Activated CD8-positive, alpha-beta T cell treated with anti-CD3 and anti-CD28 coated beads, Interleukin-2, amount 10 ng/mL, durations not matched to agents 7 days and 5 days (primary cell): ENCODE measurements at places on chromosomes 4 and X.

DNA sequence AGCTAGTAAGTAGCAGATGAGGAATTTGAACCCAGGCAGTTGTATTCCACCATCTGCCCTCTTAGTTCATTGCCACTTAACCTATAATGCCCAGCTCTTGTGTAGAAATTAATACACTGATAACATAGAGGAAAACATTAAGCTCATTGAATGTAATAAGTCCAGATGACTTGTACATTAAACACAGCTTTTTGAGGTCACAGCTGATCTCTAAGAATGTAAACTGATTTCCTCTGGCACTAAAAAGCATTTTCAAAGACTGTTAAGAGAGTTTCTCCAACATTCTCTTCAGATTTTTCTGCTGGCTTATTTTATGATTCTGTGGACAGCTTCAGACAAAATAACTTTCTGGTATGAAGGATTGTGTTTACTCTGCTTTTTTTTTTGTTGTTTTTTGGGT lies 42.7 kb downstream of the HPRT1 start:
- no peaks in the 10 kb centered on the region for H3K4me1 ChIP-seq
- H3K27ac ChIP-seq, result no peak overlapping the region

GRCh38 chrX:7314425-7314824 lies 166.5 kb upstream of the PUDP start:
- H3K27ac ChIP-seq, result no peak overlapping the region
- H3K4me1 ChIP-seq, result no peaks in the 10 kb centered on the region
- H3K4me3 ChIP-seq, result no peak overlapping the region
- DNase-seq, result no peak
- H3K36me3 ChIP-seq, result no peaks in the 10 kb centered on the region
- H3K27me3 ChIP-seq, result no peaks in the 10 kb centered on the region

DNA sequence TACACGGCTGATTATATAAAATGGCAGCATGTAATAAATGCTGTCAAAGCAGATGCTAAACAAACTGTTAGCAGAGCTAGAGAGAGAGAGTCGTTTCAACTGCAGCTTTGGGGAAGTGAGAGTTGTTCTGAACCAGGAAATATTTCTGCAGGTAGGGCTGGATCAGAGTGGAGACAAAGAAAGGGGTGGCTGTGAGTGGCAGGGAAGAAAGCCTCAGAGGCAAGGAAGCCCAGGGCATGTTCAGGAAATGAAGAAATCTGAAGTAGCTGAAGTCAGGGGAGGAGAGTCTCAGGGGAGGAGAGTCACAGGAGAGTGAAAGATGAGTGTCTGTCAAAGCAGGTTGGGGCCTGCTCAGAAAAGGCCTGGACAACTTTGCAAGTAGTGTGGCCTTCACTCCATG lies 48.4 kb upstream of the RPS6KA3 start:
- no peaks in the 10 kb centered on the region for H3K27me3 ChIP-seq
- peaks cover 8% of the 10 kb centered on the region for H3K4me1 ChIP-seq
- DNase-seq, result no peak
- peak overlapping the region; percentile 76 for H3K27ac ChIP-seq
- no peak overlapping the region for H3K4me3 ChIP-seq

- H3K4me3 ChIP-seq, result no peak overlapping the region
- no peak for DNase-seq
- no peaks in the 10 kb centered on the region for H3K36me3 ChIP-seq
- H3K27ac ChIP-seq, result no peak overlapping the region
- H3K4me1 ChIP-seq, result no peaks in the 10 kb centered on the region
Measured at GRCh38 chr4:109248322-109248900, 54.0 kb downstream of the COL25A1 start.

DNA sequence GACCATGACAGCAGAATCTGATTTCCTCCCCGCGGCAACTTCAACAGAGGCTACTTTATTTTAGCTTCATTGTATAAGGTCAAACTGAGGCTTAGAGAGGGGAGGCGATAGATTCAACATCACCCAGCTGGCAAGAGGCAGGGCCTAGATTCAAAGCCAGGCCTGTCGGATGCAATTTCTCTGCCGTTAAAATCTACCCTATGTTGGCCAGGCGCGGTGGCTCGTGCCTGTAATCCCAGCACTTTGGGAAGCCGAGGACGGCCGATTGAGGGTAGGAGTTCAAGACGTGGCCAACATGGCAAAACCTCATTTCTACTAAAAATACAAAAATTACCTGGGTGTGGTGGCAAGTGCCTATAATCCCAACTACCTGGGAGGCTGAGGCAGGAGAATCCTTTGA lies 182.2 kb downstream of the BCOR start:
- H3K27ac ChIP-seq, result no peak overlapping the region
- H3K4me3 ChIP-seq, result no peak overlapping the region
- peaks cover 6% of the 10 kb centered on the region for H3K27me3 ChIP-seq

DNA sequence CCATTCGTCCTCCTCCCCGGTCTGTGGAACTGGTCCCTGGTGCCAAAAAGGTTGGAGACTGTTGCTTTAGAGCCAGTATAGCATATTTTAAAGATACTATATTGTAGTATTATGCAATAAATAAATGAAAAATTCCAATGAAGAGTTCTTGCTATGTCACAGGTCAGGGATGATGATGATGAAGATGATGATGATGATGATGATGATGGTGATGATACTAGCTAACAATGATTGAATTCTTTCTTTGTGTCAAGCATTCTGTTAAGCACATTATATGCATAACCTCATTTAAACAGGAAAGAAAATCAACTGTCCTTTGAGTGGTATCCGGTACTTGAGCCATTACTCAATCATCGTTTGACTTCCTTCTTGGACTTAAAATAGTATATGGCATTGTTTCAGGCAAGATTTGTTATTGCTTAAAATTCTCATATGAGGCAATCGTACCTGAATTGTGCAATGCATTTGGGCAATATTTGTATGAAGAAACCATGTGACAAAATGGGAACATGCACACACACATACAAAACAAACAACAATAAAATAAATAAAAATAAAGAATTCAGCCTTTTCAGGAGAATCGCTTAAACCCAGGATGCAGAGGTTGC lies 22.8 kb upstream of the TLR2 start:
- no peak overlapping the region for H3K27ac ChIP-seq
- no peak overlapping the region for H3K4me3 ChIP-seq
- no peak for DNase-seq
- peaks cover 8% of the 10 kb centered on the region for H3K4me1 ChIP-seq

DNA sequence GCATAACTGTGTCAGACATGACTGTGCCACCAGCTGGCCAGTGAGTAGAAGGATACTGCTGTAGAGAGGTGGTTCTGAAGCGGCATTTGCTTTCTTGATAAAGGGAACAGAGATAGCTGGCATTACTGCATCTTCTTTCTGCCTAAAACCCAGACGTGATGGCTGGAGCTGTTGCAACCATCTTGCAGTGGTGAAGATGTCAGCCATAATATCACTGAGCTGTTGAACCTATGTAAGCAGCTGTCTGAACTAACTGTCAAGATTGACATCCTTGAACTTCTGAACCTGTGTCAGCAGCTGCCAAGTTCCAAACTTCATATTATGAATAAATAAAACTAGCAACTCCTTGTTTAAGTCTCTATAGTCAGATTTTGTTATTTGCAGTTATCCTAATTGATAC lies 88.9 kb upstream of the LNX1 start:
- no peak overlapping the region for H3K27ac ChIP-seq
- no peak for DNase-seq

DNA sequence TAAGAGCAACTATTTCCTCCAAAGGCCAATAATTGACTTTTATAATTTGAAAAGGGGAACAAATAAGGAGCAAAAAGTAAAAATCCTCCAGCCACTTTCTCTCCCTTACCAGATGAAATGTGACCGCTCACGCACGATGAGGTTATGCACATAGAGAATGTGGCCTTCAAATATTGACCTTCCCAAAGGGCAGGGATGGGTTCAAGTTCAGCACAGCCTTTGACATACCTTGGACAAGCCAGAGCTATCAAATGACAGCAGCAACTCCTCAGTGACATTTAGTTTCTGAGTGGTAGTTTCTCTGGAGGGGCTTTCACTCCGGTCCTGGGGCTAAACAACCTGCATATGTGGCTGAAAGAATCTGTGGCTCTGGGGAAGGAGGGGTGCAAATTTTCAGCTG lies 50.7 kb downstream of the AMOT start:
- H3K4me3 ChIP-seq, result no peak overlapping the region
- DNase-seq, result no peak
- H3K36me3 ChIP-seq, result no peaks in the 10 kb centered on the region

DNA sequence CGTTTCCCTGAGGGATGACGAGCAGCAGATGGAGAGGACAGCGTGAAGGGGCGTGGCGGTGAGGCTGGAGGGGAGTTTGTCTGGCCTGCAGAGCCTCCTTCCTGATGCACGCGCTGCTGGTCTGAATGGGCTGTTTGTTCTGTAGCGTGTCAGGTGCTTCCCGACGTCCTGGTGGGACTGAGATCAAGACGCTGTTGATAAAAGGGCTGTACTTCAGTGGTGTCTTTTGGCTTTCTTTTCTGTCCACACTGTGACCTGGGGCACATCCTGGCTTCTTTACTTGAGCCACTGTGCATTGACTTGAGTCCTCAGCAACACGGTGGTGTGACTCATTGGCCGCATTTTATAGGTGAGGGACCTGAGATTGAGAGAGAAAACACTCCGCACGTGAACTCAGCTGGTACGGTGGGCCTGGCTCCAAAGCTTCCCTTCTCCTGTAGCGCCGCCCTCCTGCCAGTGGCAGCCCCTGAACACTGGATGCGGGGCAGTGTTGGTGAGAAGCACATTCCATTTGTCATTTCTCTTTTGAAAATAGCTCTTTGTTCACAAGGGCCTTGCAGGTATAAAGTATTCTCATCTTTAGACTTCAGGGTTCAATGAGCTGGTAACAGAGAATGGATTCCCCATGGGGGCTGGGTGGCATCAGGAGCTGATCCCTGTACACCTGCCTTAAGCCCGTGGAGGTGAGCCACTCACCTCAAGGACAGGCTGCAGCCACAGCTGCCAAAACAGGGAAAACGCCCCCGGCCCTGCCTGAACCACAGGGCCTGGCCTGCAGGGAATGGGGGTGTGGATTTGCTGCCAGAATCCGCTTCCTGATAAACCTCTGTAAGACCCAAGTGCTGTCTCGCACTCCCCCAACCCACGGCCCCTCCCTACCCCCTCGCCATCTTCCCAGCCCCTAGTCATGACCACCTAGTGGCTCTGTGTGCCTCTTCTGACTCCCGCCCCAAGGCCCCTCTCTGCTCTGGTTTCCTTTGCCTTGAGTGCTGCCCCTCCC lies 29.2 kb downstream of the NSG1 start:
- no peak overlapping the region for H3K27ac ChIP-seq
- H3K36me3 ChIP-seq, result peaks cover 18% of the 10 kb centered on the region

GRCh38 chrX:153502796-153503195 lies 8.0 kb downstream of the BGN start:
- no peak overlapping the region for H3K4me3 ChIP-seq
- no peaks in the 10 kb centered on the region for H3K27me3 ChIP-seq
- no peaks in the 10 kb centered on the region for H3K36me3 ChIP-seq
- no peak overlapping the region for H3K27ac ChIP-seq
- no peak for DNase-seq

DNA sequence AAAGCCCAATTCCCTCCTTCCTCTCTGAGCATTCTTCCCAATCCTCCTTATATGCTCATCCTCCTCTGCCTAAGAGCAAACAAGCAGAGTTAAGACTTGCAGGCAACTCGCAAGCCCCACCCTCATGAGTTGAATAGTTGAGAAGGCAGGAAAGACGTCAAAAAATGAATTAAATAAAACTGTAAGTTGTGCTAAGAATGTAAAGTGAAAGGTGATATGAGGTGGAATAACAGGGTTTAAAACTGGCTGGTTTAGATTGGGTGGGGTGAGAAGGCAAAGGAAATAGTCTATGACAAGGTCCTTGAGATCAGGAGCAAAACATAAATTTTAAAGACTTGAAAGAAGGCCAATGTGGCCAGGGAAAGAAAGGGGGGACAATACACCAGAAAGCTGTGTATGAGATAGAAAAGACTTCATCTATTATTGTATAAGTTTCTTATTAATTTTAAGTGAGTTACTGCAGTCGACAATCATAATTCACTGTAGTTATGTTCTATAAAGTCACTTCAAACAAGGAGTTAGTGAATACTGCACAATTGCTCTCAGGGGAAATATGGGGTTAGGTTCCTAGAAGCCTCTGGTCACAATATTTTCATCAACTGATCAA lies 124.9 kb downstream of the RELL1 start:
- no peaks in the 10 kb centered on the region for H3K27me3 ChIP-seq
- no peak overlapping the region for H3K4me3 ChIP-seq
- no peaks in the 10 kb centered on the region for H3K36me3 ChIP-seq

DNA sequence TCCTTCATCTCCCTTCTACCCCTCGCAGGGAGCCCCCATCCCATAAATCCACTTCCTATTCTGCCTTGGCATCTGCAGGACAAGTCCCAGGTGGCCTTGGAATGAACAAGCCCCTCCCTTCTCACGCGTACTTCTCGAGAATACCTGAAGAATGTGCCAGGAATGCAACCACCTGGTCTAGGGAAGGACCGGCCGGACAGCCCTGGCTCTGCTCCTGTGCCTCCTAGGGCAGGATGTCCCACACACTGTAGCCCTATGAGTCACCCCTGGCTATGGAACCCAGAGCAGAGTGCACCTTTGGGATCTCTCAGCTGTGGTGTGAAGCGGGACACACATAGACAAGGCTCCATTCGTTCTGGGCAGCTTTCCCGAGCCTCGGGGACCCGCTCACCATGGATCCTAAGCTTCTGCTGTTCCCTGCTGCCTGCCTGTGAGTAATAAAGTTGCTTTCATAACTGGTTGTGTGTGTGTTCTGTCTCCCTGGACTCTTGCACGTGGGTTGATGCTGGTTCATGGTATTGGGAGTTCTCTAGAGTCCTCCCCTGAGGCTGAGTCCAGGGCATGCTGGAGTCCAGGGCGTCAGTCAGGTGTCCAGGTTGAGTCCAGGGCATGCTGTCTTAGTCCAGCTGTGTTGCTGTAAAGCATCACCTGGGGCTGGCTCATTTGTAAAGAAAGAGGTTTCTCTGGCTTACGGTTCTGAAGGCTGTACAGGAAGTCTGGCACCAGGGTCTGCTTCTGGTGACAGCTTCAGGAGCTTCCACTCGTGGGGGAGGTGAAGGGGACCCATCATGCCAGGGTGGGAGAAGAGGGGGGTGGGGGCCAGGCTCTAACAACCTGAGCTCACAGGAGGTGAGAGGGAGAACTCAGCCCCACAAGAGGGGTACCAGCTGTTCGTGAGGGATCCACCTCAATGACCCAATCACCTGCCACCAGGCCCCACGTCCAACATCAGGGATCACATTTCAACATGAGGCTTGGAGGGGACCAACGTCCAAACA lies 7.4 kb upstream of the PDE6B start:
- no peak for DNase-seq
- peaks cover 9% of the 10 kb centered on the region for H3K27me3 ChIP-seq
- H3K36me3 ChIP-seq, result no peaks in the 10 kb centered on the region
- H3K27ac ChIP-seq, result no peak overlapping the region

DNA sequence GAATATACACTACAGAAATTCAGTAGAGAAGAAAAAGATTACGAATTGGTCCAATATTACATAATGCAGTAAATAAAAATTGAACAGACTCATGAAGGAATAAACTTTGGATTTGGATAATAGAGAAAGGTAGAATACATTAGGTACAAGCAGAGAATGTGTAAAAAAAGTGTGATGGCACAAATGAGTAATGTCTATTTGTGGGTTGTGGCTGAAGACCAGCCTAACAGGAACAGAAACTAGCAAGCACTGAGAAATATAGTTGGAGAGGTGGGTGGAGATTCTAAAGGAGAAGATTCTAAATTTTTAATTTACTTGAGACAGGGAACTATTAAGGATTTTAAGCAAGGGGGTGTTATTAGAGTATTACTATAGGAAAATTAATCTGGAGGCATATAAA lies 15.2 kb upstream of the CLOCK start:
- peaks cover 8% of the 10 kb centered on the region for H3K27me3 ChIP-seq
- no peaks in the 10 kb centered on the region for H3K36me3 ChIP-seq
- H3K27ac ChIP-seq, result no peak overlapping the region
- no peak overlapping the region for H3K4me3 ChIP-seq
- no peak for DNase-seq
